Activated naive CD4-positive, alpha-beta T cell treated with anti-CD3 and anti-CD28 coated beads, Interleukin-2, amount 10 ng/mL, durations not matched to agents 7 days and 5 days (primary cell): ENCODE measurements at places on chromosomes 16 and 17.

DNA sequence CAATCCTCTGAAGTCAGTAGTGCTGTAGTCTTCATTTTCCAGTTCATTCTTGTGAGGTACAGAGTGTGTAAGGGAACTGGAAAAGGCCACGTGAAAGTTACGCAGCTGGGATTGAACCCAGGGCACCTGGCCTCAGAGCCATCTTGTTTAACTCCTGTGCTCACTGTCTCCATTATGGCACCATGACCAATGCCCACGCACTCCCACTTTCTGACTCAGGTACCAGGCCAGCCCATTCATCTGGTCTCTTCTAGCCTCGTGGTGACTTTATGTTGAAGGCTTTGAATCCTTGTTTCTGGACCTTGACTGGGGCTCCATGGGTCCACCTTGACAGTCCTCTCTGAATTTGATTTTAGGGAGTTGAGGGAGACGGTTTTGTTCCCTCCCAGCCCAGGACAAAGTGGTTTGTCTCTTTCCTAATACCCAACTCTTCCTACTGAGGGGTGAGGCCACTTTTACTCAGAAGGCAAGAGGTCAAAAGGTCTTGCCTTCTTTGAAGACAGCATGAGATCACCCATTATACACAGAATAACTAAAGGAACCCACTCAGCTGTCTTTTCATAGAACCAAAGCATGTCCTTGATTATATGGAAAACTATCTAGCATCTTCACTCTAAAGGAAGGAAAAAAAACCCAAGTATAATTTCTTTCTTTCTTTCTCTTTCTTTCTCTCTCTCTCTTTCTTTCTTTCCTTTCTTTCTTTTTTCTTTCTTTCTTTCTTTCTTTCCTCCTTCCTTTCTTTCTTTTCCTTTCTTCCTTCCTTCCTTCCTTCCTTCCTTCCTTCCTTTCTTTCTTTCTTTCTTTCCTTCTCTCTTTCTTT is 50.0 kb downstream of the OTOA start:
- H3K36me3 ChIP-seq: no peaks in the 10 kb centered on the region
- H3K27ac ChIP-seq: no peak overlapping the region
- no peak overlapping the region for H3K4me3 ChIP-seq
- peaks cover 9% of the 10 kb centered on the region for H3K4me1 ChIP-seq

DNA sequence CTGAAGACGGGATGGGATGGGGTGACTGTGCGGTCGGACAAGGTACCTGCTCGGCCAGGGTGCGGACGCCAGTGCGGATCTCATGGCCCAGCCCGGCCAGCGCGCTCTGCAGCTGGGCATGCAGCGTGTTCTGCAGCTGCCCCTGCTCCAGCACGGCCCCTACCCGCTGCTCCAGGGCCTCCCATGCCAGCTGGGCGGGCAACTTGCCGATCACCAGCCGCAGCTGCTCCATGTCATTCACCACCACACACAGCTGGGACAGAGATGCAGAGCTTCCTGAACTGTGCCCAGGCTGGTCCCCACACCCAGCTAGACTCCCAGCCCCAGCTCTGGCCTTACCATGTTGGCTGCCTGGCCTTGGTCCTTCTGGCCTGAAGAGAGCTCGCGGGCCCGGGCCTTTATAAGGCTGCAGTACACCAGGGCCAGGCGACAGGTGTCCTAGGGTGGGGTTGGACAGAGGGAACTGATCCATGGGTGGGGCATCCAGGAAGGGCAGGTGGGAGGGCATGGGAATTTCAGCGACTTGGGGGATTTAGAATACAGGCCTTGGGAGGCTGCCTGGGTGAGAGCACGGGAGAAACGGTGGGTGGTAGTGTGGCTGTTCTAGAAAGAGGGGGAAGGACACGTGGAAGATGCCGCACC is 9.8 kb downstream of the UNC13D start:
- peak overlapping the region; percentile 94 for H3K27ac ChIP-seq
- no peak for DNase-seq
- H3K4me1 ChIP-seq: peaks cover 42% of the 10 kb centered on the region
- H3K36me3 ChIP-seq: peaks cover 57% of the 10 kb centered on the region

- H3K27ac ChIP-seq: peak overlapping the region; percentile 93
- peaks cover 58% of the 10 kb centered on the region for H3K4me1 ChIP-seq
- H3K36me3 ChIP-seq: peaks cover 31% of the 10 kb centered on the region
Measured at GRCh38 chr17:35052241-35052610, 11.3 kb downstream of the RFFL start.

DNA sequence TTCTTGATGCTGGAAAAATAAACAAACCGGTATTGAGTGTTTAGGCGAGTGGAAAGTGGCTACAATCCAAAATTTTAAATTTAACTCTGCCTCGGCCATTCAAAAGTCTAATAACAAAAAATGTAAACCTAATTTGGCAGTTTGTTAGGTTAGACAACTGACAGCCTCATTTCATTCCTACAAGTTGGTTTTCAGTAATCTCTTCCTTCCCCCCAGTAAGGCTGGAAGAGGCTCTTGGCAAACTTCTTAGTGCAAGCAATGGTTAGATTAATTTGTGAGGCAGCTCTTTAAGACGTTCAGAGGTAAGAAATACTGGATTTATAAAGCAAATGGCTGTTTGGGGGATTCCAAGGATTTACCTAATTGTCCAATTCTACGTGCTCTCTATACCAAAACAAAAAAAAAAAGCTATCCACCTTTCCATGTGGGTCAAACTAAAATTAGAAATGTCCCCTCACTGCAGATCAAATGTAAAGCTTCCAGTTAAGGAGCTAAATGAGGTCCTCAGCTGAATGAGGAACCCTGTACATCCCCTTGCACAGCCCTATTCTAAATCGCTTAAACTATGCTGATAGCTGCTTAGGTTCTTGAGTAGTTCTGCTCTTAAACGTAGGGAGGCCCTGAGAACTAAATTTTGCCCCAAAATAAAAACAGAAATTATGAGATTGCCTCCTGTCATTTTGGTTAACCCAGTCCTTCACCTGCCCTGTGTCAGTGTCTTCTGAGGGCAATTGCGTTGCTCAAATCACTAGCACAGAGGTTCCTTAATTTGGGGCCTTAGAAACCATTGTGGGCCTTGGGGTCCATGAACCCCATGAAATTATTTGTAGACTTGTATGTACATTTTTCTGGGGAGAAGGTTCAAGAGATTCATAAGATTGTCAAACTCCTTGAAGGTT is 2.9 kb downstream of the HEXIM1 start:
- peak overlapping the region; percentile 69 for H3K4me3 ChIP-seq
- peaks cover 39% of the 10 kb centered on the region for H3K4me1 ChIP-seq
- no peak for DNase-seq
- peak overlapping the region; percentile 82 for H3K27ac ChIP-seq

GRCh38 chr17:6052926-6053325 is 17.3 kb upstream of the WSCD1 start:
- DNase-seq: no peak
- H3K4me1 ChIP-seq: no peaks in the 10 kb centered on the region
- no peak overlapping the region for H3K27ac ChIP-seq
- H3K36me3 ChIP-seq: no peaks in the 10 kb centered on the region
- no peak overlapping the region for H3K4me3 ChIP-seq

DNA sequence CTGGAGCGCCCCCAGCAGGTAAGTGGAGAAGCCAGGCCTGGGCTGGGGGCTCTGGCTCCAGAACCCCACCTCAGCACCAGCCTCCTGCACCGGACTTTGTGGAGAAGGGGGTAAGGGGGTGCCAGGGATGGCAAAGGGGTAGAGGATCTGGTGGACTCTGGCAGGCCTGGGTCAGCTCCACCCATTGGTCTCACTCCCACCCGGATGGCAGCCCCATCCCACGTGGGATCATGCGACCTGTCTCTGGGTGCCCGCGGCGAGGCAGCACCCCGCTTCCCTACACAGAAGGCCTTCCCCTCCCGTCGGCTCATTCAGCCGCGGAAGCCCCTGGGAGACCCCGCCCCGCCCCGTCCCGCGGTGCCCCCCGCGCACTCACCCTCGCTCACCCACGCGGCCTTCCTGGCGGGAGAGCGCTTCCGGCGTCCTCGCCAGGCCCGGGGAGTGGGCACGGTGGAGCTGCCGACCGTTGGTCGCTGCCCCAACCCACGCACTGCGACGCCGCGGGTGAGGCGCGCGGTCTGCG is 498 bp upstream of the PLEKHG4 start:
- peak overlapping the region; percentile 81 for H3K4me3 ChIP-seq
- DNase-seq: peak; percentile 72
- H3K27me3 ChIP-seq: no peaks in the 10 kb centered on the region
- peaks cover 15% of the 10 kb centered on the region for H3K36me3 ChIP-seq

- peaks cover 80% of the 10 kb centered on the region for H3K27me3 ChIP-seq
- no peak overlapping the region for H3K4me3 ChIP-seq
- no peak for DNase-seq
- H3K36me3 ChIP-seq: no peaks in the 10 kb centered on the region
Measured at GRCh38 chr16:84842516-84843148, 22.8 kb downstream of the CRISPLD2 start.
